ENCODE measurements at places on chromosomes 4 and X. TPM values are rescaled to one million over a fixed set of nuclear protein-coding genes. Genes with fewer than 3 reads are reported as not detected.

The MMRN1 gene
- total RNA-seq = under 0.01 TPM

The LONRF3 gene
- total RNA-seq = 0.79 TPM

The DCAF12L2 gene
- 0.26 TPM for total RNA-seq

The RASGEF1B gene
- 6.8 TPM for total RNA-seq

The RTL9 gene
- total RNA-seq = not detected

The DCAF12L1 gene
- not detected for total RNA-seq

The PF4V1 gene
- not detected for total RNA-seq

The ZNF827 gene
- 3.5 TPM for total RNA-seq

The MGARP gene
- 0.13 TPM for total RNA-seq

The SPARCL1 gene
- total RNA-seq = not detected

The PAGE2 gene
- total RNA-seq = not detected

The CT55 gene
- not detected for total RNA-seq
